ENCODE measurements at places on chromosomes 3 and 15.

- DNase-seq: no peak
Observed at GRCh38 chr3:143266511-143266910, 146.9 kb downstream of the CHST2 start.

DNA sequence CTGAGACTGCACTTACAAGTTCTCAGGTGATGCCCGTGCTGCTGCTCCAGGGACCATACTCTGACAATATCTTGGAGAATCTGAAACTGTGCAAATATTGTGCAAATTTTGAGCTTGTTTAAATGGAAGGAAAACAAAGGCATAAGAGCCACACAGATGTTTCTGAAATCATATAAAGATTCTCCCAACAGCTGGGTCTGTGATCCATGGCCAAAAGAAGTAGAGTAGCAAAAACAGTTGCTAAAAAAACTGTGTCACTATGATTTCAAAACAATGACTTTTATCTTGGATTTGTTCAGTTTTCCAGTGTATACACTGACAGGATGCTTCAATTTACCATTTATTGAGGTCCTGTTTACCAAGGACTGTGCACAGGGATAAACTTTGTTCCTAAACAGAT lies 25.3 kb downstream of the NPTN start:
- no peak for DNase-seq

- no peak for DNase-seq
Observed at GRCh38 chr3:155648013-155648591, 96.8 kb downstream of the PLCH1 start.

- DNase-seq: no peak
Observed at GRCh38 chr3:185724251-185724650, 100.6 kb downstream of the IGF2BP2 start.

- no peak for DNase-seq
Observed at GRCh38 chr3:17469520-17469919, 272.9 kb downstream of the TBC1D5 start.

DNA sequence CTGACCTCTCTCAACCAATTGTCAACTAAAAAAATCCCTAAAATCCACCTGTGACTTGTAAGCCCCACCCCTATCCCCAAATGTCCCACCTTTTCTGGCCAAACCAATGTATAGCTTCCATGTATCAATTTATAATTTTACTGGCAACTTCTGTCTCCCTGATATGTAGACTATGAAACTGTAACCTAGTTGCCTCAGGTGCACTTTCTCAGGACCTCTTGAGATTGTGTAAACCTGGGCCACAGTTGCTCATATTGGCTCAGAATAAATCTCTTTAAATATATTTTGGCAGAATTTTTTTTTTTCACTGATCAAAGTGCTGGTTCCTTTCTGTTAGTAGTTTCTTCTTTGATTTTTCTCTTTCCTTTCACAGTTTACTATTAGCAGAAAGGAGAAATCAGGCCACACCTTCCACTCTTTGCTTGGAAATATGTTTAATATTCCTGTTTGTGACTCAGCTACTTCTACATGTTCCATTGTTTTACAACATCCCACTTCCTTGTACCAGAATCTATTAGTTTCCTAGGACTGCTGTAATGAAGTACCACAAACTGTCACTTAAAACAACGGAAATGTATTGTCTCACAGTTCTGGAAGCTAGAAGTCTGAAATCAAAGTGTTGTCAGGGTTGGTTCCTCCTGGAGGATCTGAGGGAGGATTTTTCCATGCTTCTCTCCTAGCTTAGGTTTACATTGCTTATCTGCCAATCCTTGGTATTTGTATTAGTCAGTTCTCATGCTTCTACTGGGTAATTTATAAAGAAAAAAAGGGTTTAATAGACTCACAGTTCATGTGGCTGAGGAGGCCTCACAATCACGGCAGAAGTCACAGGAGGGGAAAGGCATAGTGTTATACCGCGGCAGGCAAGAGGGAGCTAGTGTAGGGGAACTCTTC lies 801.2 kb upstream of the ARPP21 start:
- DNase-seq: no peak

GRCh38 chr3:35335703-35336102 lies 303.6 kb upstream of the ARPP21 start:
- no peak for DNase-seq

DNA sequence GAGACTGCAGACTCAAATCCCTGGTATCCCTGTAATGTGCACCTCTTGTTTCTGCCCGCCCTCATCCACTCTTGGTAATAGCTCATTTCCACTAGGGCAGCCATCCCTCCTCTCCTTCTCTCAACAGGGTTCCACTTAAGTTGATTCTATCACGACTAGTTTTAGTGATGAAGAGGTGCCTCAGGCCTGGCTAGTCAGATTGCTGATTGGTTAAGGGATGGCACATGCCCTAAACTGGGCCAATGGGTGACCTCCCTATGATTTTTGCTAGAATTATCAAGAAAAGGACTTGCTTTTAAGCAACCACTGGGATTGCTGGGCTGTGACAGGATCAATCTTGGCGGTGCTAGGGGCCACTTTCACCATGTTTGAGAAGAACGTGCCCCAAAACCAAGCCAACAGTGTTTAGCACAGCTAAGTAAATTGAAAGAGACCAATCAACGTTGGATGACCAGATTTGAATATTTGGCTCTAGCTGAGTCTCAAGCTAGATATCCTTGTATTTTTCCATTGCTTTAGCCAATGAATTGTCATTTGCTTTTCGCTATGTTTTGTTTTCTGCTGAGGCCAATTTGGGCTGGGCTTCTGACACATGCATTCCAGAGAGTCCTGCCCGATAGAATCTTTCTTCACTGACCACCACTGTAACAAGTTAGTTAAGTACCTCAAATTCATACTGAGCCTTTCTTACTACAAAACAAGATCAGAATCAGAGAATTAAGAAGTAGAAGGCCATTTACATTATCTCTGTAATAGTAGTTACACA lies 131.0 kb downstream of the PDZRN3 start:
- no peak for DNase-seq

GRCh38 chr3:58459160-58459559 lies 25.5 kb upstream of the PDHB start:
- DNase-seq: no peak

DNA sequence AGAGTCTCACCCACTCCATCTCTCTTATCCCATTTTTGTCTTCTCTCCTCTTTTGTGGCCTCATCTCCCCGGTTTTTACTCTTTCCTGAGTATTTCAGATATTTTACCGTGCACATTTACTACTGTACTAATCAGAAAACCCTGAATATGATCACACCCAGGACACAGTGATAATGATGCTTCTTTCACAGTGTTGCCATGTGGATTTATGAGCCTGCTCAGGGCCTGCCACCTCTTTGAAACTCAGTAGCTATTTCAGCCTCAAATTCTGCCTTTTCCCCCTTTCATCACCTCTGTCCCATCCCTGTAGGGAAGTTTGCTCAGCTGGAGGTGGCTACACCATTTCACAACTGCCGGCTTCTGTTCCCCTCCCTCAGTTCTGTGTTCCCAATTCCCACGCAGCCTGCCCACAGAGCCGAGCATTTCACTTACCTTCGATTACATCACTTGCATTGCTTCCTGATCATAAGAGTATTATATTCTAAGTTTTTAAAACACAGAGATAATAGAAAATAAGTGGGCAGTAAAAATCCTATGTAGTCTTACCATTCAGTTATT lies 33.2 kb downstream of the ARNT2 start:
- no peak for DNase-seq

GRCh38 chr3:127387119-127387518 lies 99.3 kb upstream of the PRR20G start:
- DNase-seq: no peak

GRCh38 chr3:147472846-147473245 lies 63.7 kb downstream of the ZIC1 start:
- no peak for DNase-seq

DNA sequence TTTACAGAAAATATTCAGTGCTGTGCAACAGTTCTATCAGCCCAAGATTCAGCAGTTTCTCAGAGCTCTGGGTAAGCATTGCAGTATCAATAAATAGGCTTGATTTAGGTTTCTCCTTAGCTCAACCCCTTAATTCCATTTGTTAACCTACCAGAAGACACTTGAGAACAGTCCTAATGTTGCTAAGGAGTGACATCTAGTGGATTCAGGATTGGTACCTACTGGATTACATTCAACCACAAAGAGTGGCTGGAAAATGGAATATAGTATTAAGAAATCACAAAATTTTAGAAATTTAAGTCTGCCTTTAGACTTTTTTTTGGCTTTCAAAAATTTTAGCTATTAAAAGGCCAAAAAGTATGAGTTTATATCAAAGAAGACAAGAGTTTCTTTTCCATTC lies 34.7 kb downstream of the POLG start:
- peak; percentile 16 for DNase-seq

GRCh38 chr3:59085976-59086375 lies 36.2 kb upstream of the CFAP20DC start:
- no peak for DNase-seq

DNA sequence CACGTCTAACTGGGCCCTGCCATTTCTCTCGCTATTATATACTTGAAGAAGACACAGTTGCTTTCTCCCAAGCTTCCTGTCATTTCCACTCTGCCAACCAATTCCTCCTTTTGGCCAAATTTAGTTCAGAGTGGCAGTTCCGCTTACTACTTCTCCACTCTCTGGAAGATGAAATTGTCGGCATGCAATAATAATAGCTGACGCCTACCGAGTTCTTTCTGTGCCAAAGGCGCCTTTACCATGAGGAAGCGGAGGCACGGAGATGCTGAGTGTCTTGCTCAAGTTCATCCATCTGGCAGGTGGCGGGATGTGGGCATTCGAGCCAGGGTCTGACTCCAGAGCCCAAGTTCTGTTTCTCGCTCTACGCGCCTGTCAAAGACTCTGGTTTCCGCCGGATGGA lies 14.6 kb upstream of the NRROS start:
- DNase-seq: peak; percentile 19
